ENCODE measurements at places on chromosomes 7 and 10.

DNA sequence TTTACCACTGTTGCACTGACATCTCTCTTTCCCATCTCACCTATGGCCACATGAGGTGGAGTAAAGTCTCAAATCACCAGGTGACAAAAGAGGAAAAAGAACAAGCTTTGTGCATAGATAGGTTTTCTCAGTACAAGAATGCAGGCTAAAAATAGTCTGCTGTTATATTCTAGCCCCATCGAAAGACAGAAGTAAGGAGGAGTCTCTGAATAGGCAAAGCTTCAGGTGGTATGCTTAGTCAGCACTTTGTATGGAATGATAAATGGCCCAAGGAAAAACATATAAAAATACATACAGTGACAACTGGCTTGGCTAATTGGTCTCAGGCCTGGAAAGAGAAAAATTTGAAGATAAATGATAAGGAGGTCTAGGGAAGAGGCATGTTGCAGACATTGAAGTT lies 39.6 kb upstream of the KCND2 start:
- DNase-seq = no peak

DNA sequence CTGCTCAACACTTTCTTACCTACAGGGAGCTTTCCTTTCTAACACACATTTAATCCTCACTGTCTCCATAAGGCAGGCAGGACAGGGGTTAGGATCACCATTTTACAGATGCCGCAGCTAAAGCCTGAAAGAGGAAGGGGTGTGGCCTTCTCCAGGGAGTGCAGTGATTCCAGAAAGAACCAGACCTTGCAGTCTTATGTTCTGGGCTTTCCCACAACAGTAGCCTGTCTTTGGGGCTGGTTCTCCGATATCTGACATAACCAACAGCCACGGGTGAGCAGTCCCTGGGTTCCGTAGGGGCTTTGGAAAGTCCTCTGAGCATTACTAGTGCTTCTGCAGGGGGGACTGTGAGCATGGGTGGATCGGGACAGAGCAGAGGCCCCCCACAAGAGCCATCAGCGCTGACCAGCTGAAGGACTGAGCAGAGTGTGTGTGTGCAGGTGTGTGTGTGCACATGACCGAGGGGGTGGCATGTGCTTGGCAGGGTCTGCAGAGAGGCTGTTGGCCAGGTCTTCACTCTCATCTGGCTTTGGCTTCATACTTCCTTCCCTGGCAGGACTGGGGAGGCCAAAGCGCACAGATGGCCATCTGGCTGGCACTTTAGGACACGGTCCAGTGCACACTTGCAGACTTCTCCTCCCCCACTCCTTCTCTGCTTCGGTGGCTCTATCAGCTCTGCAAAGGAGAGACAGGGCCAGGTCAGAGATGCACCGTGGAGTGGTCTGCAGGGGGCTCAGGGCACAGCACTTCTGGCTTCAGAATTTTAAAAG lies 400.3 kb downstream of the RPS24 start:
- DNase-seq = no peak

GRCh38 chr7:71633551-71634008 lies 501.6 kb downstream of the GALNT17 start:
- DNase-seq = peak; percentile 24

- DNase-seq = peak; percentile 56
These were observed 62.2 kb downstream of the SAMD9 start for GRCh38 chr7:93055543-93056107.

- DNase-seq = no peak
These were observed 294.5 kb downstream of the AUTS2 start for GRCh38 chr7:69892790-69893189.

- DNase-seq = no peak
These were observed 541.4 kb downstream of the SUGCT start for GRCh38 chr7:40676221-40676620.

- no peak for DNase-seq
These were observed 191.0 kb downstream of the CAMK1D start for GRCh38 chr10:12540341-12540781.

DNA sequence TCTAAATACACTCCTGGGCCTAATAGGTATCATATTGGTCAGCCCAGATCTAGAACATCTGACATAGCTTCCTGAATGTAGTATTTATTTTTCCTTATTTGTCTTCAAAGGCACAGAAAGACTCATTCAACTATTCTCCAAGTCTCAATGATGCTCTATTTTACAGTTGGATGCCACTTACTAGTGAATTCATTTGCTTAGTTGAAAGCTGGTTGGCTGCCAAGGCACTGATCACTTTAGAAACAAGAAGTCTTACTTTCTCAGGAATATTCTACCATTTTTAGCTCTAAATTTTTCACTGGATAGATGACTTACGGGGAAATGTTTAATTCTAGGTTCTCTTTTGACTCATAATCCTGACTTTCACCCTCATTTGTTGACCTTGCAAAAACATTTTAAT lies 863.4 kb downstream of the SORCS1 start:
- DNase-seq = no peak

- DNase-seq = no peak
These were observed 139.4 kb upstream of the PCDH15 start for GRCh38 chr10:54940418-54940817.

DNA sequence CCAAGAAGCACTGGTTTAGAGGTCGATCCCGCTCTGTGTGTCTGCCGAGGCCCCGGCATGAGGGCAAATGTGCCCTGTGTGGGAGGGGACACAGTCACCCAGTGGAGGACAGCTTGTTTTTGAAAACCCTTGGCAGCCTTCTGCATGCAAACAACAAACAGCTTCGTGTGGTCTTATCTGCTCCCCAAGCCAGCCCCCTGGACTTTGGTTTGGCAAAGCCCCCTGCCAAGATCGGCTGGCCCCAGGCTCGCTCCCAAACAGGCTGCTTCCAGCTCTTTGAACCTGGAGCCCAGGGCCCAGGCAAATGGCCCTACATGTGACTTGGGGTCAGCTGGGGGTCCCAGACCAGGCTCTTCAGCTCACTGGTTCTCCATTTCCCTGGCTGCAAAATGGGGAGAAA lies 2.9 kb downstream of the ELN start:
- no peak for DNase-seq

DNA sequence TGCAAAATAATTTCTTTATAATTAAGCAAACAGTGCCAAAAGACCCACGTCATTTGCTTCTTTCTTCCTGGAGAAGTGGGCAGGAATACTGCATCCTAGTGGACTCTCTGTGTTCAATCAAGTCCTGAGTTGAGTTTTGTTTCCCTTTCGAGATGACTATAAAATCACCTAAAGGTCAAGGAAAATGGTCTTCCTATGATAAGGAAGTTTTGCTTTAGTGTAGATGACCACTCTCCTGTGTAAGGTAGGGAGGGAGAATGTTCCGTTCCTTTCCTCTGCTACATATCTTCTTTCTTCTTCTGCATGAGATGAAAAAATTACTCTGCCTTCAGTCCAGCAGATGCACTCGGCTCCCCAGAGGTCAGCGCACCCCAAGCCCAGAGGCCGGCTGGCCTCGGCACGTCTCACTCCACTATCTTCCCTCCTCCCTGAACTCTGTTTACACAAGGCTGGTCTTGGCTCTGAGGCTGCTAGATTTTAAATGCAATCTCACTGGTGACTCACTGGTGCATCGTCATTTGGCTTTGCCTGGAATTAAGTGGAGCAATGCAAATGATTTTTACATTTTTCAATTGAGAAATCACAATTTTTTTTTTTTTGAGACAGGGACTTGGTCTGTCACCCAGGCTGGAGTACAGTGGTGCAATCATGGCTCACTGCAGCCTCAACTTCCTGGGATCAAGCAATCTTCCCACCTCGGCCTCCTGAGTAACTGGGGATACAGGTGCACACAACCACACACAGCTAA lies 18.6 kb upstream of the VDAC2 start:
- no peak for DNase-seq

GRCh38 chr10:4359003-4359402 lies 467.0 kb upstream of the AKR1E2 start:
- DNase-seq = no peak

GRCh38 chr10:59290448-59290847 lies 71.9 kb downstream of the FAM13C start:
- DNase-seq = no peak

GRCh38 chr10:77866598-77866997 lies 60.0 kb downstream of the DLG5 start:
- no peak for DNase-seq

DNA sequence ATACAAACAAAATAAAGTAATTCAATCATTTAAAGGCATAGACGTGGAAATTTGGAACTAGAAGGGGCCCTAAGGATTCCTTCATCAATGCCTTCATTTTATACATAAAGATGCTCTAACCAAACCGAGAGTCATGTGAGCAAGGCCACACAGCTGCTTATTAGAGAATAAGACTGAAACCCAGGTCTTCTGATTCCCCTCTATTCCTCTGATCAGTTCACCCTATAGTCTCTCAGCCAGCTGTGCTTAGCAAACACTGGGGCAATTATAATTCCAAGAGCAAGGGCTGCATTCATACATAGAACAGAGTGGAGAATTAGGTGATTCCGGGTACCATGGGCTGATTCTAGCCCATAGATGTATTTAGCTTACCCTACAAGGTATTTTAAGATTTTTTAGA lies 9.7 kb upstream of the XPNPEP1 start:
- no peak for DNase-seq

- no peak for DNase-seq
These were observed 16.2 kb upstream of the PON1 start for GRCh38 chr7:95340491-95340890.

All from NCI-H1694 (cell line).